ENCODE measurements at places on chromosomes 1 and 21.

GRCh38 chr1:42913426-42914091 is 45.1 kb downstream of the SLC2A1 start:
- no peak for DNase-seq

GRCh38 chr1:215606564-215607168 is 39.6 kb downstream of the KCTD3 start:
- DNase-seq: no peak

- no peak for DNase-seq
Observed at GRCh38 chr1:207076181-207076955, 12.3 kb upstream of the C4BPB start.

- DNase-seq: no peak
Observed at GRCh38 chr1:10908266-10908665, 104.2 kb upstream of the TARDBP start.
